Hematopoietic multipotent progenitor cell (in vitro differentiated cells): ENCODE measurements at places on chromosomes 2 and 18. TPM values are rescaled to one million over a fixed set of nuclear protein-coding genes. Genes with fewer than 3 reads are reported as not detected.

Gene DRC1
- not detected for total RNA-seq

Gene TANK
- total RNA-seq: 21.5 TPM

Gene CFAP65
- not detected for total RNA-seq

Gene UGGT1
- total RNA-seq: 41.7 TPM

DNA sequence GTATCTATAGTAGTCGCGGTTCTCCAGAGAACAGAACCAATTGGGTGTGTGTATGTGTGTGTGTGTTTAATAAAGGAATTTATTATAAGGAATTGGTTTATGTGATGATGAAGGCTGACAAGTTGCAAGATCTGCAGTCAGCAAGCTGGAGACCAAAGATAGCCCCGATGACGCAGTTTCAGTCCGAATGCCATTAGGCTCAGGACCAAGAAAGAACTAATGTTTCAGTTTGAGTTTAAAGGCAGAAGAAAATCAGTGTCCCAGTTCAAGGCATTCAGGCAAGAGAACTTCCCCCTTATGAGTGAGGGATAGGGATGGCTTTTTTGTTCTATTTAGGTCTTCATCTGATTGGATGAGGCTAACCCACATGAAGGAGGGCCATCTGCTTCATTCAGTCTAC is 221.6 kb downstream of the HNMT start:
- no peak for DNase-seq

DNA sequence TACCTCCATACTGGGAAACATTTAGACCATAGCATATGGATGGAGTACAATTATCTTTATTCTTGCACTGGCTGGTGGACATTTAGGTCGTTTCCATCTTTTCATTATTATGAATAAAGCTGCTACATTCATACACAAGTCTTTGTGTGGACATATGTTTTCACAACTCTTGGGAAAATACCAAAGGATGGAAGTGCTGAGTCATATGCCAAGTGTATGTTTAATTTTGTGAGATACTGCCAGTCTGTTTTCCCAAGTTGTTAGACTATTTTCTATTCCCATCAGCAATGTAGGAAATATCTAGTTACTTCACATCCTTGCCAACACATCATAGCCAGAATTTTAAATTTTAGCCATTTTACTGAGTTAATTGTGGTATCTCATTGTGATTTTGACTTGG is 91.5 kb downstream of the GALNT13 start:
- DNase-seq: no peak

Gene MBOAT2
- total RNA-seq: 25.0 TPM

DNA sequence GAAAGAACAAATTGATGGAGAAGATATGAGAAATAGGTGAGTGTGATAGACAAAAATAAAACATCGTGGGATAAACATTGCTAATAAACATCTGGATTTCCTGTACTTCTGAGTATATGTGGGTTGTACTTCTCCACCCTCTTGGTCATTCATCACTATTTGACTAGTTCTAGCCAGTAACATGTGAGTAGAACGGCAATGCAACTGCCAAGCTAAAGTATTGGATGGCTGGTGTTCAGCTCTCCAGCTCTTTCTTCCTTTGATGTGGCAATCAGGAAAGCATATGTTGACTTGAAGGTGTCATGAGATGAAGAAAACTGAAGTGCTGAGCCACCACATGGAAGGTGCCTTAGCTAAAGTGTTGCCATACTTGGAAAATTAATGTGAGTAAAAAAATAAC is 144.9 kb downstream of the SCG2 start:
- no peak for DNase-seq

- DNase-seq: no peak
Observed at GRCh38 chr2:142588269-142588668, 289.2 kb upstream of the KYNU start.

DNA sequence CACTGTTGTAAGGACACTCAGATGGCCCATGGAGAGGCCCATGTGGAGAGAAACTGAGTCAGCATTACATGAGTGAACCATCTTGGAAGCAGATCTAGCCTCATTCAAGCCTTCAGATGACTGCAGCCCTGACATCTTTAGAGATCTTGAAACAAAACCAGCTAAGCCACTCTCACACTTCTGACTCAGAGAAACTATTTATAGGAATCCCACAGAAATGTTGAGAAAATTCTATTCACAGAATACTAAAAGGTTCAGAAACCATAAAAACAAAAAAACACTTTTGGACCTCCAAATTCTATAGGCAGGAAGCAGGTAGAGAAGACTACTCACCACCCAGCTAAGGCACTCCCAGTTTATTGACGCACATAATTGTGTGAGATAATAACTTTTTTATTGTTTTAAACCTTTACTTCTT is 8.7 kb downstream of the TMEM169 start:
- DNase-seq: no peak

Gene BOLL
- not detected for total RNA-seq

GRCh38 chr2:27721335-27721734 is 50.2 kb upstream of the MRPL33 start:
- DNase-seq: no peak

DNA sequence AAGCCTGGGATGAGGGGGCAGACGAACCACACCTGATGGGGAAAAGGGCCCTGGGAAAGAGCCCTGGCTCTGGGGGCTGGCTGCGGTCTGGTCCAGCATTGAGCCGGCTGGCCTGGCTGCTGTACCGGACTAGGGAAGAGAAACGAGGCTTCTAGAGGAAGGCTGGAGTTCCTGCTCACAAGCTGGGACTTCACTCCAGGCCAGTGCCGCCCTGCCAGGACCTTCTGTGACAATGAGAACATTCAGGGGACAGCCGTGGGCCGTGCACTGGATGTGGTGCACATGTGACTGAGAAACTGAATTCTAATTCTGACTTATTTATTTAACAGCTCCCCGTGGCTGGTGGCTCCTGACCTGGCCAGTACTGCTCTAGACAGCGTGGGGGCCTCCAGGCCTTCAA is 269.3 kb downstream of the HDAC4 start:
- DNase-seq: no peak

GRCh38 chr18:67081482-67082211 is 434.9 kb downstream of the DSEL start:
- DNase-seq: no peak

GRCh38 chr2:177193240-177193639 is 19.4 kb upstream of the HNRNPA3 start:
- DNase-seq: no peak

DNA sequence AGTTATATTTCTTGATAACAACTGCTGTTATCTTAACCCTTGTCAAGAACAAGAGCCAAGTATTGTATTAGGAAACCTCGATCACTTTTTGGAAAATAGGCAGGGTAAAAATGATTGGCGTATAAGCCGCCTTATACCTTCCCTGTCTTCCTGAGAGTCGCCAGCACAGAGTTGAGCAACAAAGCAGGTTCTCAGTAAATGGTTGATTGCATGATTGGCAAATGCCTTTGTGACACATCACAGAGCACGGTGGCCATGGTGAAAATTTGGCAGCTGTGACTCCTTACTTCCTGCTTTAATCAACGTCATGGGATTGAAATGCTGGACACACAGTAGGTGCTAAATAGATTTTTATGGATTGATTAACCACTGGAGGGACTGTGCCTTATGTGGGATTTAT is 3.9 kb upstream of the KLHL29 start:
- no peak for DNase-seq

Gene SMYD1
- total RNA-seq: not detected

Gene CARF
- total RNA-seq: 9.2 TPM

DNA sequence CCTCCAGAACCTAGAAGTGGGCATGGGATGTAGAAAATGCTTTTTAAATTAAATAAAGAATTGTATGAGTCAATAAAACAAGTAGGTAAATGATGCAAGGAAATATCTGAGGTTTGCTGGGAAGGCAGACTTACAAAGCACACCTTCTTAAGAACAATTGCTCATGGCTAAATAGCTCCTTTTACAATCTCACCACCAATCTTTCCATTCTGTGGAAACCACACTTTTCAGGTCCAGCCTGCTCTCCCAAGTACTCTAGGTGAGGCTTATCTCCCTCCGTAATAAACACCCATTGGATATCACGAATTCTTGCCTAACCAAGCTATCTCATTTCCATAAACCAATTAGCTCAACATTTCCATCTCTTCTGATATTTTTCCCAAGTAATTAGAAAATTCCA is 91.5 kb upstream of the SLC8A1 start:
- DNase-seq: no peak

Gene RGPD4
- total RNA-seq: not detected

GRCh38 chr2:61451178-61451577 is 19.7 kb downstream of the USP34 start:
- DNase-seq: no peak

Gene ETAA1
- total RNA-seq: 6.2 TPM

- no peak for DNase-seq
Observed at GRCh38 chr2:198191651-198192050, 387.3 kb downstream of the PLCL1 start.

GRCh38 chr2:189836644-189837043 is 52.4 kb downstream of the PMS1 start:
- no peak for DNase-seq

Gene IL1R1
- 0.27 TPM for total RNA-seq

DNA sequence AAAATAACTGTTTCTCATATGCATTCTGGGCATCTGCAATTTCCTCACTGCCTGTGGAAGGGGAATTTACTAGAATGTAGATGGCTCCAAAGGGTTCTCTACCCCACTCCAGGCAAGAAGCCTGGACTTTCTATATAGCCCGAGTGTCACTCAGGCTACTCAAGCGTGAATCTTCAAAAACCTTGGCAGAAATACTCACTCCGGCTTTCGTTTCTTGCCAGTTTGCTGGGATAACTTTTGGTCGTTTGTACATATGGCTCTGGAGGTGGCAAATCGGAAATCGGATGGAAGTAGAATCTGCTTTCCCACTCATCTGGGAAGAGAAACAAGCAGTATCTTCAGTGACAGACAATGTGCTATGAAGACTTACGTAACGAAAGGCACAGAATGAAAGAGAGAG is 30.7 kb downstream of the WIPF1 start:
- DNase-seq: no peak

DNA sequence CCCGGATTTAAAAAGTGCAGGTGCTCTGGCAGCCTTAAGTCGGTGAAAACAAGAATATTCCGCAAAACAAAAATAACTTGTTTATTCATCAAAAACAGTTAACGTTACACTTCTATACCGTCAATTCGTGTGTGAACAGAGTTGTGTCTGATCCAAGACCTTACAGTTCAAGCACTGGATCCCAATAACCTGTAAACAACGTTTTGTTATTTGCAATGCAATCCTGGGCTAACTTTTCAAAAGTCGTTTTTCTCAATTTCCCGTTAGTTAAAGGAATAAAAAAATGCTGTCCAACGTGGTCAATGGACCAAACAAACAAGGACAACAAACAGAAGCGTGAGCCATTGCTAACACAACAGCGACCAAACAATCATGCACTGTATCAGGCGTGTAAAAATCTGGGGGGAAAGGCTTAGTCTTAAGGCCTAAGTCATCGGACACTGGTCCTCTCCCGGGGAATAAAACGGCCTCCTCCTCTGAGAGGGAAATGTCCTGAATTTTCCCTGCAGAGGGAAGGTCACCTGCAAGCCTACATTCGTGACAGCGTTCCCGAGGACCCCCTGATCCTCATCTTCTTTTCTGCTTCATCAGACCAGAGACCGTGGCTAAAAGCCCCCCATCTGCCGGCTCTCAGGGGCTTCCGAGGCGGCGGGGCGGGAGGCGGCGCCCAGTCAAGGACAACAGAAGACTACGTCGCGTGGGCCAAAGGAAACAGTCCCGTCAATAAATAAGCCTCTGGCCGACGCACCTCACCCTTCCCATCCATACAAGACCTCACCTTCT is 490 bp downstream of the NDUFS1 start:
- no peak for DNase-seq

DNA sequence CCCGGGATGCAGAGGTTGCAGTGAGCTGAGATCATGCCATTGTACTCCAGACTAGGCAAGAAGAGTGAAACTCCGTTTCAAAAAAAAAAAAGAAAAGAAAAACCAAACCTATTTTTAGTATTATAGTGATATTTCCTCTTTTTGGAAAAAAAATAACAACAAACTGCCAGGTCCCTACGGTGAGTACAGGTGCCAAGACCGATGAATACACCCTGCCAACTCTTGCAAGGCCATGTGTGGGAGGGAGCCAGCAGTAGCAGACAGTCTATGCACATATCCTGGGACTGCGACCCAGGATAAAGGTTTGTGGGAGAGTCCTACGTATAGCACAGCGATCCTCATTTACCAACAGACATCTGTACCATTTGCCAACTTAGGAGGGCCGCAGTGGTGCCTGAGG is 69.6 kb upstream of the DNMT3A start:
- no peak for DNase-seq

DNA sequence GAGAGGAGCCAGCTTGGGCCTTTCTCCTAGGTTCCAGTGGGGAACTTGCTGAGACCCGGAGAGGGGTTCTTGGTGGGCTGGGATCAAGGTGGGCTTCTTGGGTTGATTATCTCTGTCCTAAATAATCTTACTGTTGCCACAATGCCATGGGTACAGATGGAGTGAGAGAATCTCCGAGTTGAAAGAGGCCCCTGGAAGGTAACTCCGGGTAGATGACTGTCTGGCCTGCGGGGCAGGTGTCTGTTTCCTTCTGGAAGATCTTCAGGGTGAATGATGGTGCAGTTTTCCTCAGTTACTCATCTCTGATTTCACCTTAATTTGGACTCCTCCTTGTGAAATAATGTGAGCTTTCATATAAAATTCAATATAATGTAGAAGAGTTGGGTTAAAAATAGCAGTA is 159.4 kb downstream of the ACTR3 start:
- no peak for DNase-seq

- DNase-seq: no peak
Observed at GRCh38 chr2:147420947-147421675, 423.7 kb upstream of the ACVR2A start.

Gene KCNJ13
- total RNA-seq: not detected

Gene AFF3
- total RNA-seq: 23.2 TPM

DNA sequence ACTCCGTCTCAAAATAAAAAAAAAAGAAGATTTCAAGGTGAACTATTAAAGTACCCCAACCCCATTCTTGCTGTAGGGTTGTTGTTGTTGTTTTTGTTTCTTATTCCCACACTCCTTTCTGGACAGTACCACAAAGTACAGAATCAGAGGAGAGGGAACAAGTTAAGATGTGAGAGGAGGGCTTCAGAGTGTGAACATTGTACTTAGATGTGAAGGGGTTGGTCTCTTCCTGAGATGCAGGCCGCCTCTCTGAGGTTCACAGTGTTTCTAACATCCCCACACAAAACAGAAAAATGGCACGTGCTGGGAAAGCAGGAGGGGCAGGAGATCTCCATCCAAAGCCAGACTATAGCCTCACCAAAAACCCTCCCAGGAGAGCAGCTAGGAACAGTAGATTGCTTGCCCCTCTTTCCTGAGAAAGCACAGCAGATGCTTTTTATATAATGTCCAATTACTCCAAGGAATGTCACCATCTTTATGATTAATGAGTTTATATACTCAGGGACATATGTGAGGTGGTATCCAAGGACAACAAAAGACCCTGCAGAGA is 22.6 kb downstream of the ADD2 start:
- DNase-seq: no peak

Gene SKA1
- total RNA-seq: 0.81 TPM

DNA sequence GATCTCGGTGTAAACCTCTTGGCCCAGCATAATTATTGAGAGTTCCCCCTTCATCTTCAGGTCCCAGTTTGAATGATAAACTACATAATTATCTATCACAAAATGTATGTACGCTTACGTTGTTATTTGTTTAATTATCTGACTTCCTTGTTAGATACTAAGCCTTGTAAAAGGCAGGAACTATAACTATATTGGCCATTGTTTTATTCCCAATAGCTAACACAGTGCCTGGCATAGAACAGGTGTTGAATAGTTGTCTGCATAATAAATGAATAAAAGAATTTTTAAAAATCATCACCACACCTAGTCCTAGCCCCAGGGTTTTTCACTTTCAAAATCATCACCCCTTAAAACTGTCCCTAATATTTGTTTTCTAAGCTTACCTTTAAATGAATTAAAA is 207.9 kb downstream of the MREG start:
- no peak for DNase-seq

- DNase-seq: peak; percentile 56
Observed at GRCh38 chr2:239824046-239824694, 201.0 kb downstream of the NDUFA10 start.
